ENCODE measurements at places on chromosomes 7 and 10.
A peak's percentile ranks its signal among the peaks of the same experiment; 100 is the strongest.

- no peak for DNase-seq
Measured at GRCh38 chr10:34615770-34616169, 199.3 kb downstream of the PARD3 start.

DNA sequence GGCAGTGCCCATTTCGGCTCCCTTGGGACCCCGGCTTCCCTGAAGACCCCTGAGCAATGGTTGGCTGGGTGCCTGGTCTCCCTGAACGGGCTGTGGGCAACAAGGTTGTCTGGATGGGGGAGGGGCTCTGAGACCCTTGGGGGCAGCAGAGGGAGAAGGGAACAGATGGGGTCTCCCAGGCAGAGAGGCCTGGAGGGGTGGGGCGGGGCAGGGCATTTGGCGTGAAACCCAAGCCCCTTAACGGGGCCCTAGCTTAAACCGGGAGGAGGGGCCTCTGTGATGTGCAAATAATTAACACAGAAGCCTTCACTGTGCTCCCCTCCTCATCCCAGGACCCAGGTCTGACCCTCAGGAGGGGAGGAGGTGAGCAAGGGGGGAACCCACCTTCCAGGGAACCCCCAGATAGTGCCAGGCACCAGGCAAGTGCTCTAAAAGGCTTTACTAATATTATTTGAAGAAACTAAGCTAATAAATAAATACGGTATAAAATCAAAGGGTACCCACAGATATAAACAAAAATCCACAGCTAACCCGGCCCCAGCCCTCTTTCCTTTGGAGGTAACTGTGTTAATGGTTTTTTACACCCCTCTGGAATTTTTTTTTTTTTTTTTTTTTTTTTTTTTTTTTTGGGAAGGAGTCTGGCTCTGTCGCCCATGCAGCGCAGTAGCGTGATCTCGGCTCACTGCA is 170.8 kb downstream of the RNF216 start:
- DNase-seq = no peak

- DNase-seq = no peak
Measured at GRCh38 chr7:130878785-130879184, 144.8 kb upstream of the KLF14 start.

- no peak for DNase-seq
Measured at GRCh38 chr10:71530781-71531180, 134.1 kb downstream of the CDH23 start.

- no peak for DNase-seq
Measured at GRCh38 chr7:92880212-92881090, 44.1 kb upstream of the CDK6 start.

DNA sequence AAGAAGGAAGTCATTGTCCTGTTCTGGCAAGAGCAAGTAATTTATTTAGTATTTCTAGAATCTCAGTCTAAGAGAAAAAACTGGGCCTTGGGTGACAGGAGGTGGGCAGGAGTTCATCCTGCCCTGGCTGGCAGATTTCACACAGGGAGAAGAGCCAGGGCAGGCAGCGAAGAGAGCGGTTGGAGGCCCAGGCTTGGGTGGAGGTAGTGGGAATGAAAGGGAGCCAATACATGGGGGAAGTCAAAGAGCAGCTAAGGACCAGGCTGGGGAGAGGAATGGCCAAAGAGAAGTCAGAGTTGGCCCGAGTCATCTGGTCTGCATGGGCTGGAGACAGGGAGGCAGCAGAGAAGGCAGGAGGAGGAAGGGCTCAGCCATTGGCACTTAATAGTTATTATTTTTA is 51.4 kb downstream of the HECW1 start:
- no peak for DNase-seq

DNA sequence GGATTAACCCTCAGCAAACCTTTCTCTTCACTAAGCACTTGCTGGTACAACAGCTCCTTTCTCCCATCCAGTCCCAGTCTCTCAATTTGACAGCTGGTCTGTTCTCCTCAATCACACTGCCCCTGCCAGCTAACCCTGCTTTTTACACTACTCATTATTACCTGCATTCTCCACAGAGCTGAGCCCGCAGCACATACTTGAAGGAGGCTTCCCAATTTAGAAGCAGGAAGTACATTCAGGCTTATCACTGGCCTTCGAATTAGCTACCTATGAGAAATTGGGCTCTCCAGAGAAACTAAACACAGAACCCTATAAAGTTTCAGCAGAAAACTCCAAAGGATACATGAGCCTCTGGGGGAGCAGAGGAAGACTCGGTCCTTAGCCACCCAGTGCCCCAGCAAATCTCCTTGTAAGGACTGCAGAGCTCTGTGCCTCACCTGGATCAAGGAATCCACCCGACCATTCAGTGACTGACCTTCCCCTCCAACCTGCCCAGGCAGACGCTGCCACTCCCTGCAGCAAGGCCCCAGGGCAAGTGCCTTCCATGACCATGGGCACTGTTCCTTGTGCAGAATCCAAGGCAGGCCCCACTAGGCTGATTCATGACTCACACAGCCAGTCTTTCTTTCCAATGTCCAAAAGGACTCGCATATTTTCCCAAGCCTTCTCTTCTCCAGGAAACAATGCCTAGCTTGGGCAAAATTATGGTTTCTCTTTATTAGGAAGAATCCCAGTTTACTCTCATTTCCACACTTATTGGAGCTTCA is 68.0 kb downstream of the VOPP1 start:
- no peak for DNase-seq

DNA sequence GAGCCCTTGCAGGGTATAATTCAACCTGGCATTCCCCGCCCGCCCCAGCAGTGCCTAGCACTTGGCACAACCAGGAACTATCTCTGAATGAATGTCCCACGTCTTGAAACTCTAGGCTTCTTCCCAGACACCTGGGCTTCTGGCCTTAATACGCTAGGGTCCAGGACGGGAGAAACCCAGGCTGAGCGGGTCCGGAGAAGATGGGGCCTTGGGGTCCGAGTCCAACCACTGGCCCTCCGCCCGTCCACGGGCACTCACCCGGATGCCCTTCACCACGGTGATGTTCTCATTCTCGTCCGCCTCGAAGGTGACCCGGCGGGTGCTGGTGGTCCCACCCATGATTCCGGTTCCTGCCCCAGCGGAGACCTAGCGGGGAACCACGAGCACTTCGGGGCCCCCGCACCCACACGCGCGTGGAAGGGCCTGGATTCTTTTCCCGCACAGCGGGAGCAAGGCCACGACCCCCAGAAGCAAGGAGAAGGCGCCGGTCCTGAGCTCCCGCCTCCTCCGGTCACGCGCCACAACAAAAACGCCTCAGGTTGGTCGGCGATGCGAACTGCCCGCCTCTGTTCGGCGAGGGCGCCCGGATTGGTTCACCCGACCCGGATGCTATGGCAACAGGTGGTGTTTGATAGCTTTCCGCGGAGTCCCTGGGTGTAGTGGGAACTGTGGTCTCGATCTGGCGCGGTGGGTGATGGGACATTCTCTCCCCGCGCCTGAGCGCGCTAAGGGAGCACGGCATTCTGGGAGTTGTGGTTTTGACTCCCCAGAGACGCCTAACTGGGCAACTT is at the start of gene CHCHD3:
Gene CHCHD3, minus strand, starts transcription at position 492 of the 791 bp plus-strand sequence. Its CDS starts 153 bp downstream, at position 339.
- peak; percentile 97 for DNase-seq

GRCh38 chr7:32102432-32102873 is 32.2 kb upstream of the PDE1C start:
- DNase-seq = peak; percentile 67

DNA sequence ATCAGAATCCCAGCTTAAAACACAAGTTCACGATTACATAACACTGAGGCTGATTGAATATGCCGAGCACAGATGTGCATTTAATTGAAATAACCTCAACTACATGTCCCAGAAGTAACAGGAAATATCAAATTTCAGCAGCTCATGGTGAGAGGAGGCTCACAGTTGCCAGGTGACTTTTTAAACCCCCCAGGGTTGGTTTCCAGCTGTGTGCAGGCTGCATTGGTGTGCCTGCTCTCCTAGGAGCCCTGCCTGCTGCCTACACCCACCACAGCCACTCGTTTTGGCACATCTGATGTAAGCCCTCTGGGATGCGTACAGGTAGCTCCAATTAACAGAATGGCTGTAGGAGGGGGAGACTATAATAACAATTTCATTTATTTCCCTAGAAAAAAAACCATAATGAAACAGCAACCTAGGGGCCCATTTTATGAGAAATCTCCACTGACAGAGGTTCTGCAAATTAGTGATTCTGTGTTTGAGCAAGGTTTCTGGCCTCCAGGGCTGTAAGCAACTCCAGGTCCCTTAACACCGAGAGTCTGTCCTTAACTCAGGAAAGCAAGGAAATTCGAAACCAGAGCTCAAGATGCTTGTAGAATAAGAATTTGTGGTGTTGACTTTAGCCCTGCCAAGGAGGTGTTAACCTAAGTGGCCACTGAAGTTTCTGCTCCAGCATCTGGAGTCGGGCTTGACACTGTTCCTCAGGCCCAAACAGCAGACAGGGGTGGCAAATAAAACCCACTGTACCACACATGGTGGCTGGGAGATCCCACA is 161.9 kb downstream of the BMPER start:
- peak; percentile 23 for DNase-seq

DNA sequence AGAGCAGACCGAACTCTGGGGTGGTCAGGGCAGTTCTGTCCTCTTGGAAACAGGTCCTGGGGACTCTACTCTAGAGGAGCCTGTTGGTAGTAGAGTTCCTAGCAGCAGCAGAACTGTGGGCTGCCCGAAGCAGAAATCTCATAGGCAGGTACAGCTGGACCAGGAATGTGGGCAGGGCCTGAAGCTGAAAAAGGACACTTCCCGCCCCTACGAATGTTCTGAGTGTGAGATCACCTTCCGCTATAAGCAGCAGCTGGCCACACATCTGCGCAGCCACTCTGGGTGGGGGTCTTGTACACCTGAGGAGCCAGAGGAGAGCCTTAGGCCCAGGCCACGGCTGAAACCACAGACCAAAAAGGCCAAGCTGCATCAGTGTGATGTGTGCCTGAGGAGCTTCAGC is 8.3 kb upstream of the ZNF783 start:
- DNase-seq = no peak

DNA sequence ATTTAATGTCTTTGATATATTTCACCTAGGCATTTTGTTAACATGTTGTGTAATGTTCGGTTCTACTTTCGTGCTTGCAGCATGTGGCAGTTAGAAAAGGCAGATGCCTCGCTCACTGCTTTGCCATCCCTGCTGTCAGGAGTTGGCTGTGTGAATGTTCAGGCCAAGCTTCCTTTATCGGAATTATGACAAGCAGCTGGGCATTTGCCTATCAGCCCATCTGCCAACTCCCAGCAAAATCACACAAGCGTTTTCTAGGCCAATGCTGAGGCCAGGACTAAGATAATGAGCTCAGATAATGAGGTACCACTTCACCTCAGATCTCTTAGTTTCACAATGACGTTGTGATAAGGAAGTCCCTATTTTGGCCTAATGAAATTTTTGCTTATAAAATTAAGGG is 212.7 kb upstream of the FAM3C start:
- no peak for DNase-seq

- no peak for DNase-seq
Measured at GRCh38 chr10:30581779-30582380, 47.7 kb downstream of the LYZL2 start.

- DNase-seq = no peak
Measured at GRCh38 chr10:126315494-126316177, 72.6 kb downstream of the ADAM12 start.

- DNase-seq = no peak
Measured at GRCh38 chr7:49564379-49564714, 209.1 kb upstream of the VWC2 start.

DNA sequence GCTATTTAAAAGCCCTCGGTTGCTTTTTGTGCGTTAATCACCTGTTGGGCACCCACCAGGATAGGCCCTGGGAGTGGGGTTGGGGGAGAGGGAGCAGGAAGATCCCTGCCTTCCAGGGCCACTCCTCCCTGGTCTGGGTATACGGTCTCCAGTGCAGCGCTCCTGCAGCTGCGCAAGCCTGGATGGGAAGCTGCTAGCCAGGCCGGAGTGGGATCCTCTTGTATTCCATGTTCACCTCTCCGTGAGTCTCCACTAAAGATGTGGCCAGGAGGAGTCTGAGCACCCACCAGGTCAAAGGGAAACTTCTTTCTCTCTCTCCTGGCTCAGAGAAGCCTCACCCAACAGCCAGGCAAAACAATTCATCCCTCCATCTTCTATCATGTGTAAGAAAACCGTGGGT is 78.8 kb upstream of the ANLN start:
- DNase-seq = no peak

DNA sequence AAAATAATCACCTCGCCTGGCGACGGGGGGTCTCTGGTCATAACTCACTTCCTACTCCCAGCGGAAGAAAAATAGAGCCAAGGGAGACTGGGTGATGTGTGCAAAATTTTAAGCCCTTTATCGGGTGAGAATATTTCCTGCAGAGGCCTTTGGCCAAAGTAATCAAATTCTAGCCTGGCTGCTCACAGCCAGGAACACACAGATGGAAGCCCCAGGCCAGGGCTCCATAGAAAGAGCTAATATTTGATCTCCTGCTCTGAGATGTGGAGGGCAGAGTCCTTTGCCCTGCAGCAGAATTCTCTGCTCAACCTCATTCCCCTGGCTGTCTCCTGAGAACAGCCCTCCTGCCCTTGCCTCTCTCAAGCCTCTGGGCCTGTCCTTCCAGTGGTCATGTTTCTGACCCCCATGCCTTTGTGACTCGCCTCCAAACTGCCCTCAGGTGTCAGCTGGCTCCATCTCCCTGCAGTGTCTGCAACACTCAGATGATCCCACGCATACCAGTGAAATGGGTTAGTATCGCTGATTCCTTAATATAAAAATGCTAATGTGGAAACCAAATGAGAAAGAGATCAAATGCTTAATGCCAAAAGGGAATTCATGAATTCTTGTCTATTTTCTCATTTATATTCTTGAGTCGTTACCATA is 34.5 kb downstream of the FRMD4A start:
- DNase-seq = no peak

DNA sequence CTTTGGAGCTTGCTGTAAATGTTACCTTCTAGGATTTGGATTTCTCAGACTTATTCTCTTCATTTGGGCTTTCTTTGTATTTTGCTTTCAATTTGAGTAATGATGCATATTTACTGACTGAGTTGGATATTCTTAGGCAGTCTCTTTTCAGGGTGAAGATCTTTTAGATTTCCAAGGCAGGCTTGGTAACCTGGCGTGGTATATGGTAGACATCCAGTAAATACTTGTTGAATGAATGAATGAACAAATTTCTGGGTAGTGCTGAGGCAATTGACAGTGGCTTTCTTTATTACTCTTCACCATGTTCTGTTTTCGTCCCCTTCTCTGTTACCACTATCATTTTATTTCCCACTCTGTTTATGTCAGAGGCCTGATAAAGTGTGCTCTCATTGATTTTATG is 27.1 kb downstream of the BBS9 start:
- no peak for DNase-seq

DNA sequence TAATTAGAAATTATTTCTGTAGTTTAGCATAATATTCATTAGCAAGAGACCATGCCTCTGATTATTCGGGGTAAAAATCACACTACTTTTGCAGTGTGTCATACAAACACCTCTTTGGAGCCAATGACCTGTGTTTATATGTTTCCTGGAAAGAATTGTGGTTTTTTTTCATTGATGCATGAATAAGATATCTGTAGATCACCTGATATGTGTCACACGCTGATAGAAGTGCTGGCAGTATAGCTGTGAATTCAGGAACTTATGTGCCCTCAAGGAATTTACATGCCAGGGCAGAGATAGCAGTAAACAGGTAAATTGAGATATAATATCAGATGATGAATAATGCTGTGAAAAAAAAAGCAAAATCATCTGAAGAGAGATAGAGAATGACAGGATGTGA is 118.2 kb downstream of the VPS50 start:
- no peak for DNase-seq

GRCh38 chr7:1250901-1251300 is 18.2 kb downstream of the UNCX start:
- no peak for DNase-seq
